ENCODE measurements at places on chromosomes 12 and 14. TPM values are rescaled to one million over a fixed set of nuclear protein-coding genes. Genes with fewer than 3 reads are reported as not detected.

OTOGL gene
- 2.6 TPM for total RNA-seq

CLEC6A gene
- total RNA-seq = not detected

TMTC1 gene
- total RNA-seq = 40.9 TPM

ADAM21 gene
- under 0.01 TPM for total RNA-seq

DTX1 gene
- 0.09 TPM for total RNA-seq

CCDC38 gene
- not detected for total RNA-seq

SLC25A47 gene
- total RNA-seq = not detected

B4GALNT3 gene
- total RNA-seq = not detected

INHBE gene
- total RNA-seq = 7.2 TPM

NIN gene
- 13.3 TPM for total RNA-seq

HOXC4 gene
- total RNA-seq = 3.5 TPM

TMEM229B gene
- total RNA-seq = 1.8 TPM

HOXC11 gene
- not detected for total RNA-seq

DIO2 gene
- 0.09 TPM for total RNA-seq

PLEKHD1 gene
- total RNA-seq = not detected

TSPAN8 gene
- 3.4 TPM for total RNA-seq

ACACB gene
- total RNA-seq = 2.2 TPM

IL23A gene
- total RNA-seq = not detected

ARPC3 gene
- 483 TPM for total RNA-seq

GPR162 gene
- total RNA-seq = 3.7 TPM

SERPINA9 gene
- not detected for total RNA-seq

EPS8 gene
- total RNA-seq = 207 TPM

KRT77 gene
- total RNA-seq = not detected

ANP32D gene
- total RNA-seq = not detected

AMN gene
- total RNA-seq = 12.4 TPM

SRGAP1 gene
- 6.4 TPM for total RNA-seq

GUCY2C gene
- total RNA-seq = not detected

KRT81 gene
- not detected for total RNA-seq

HIP1R gene
- total RNA-seq = 14.1 TPM

SLCO1C1 gene
- total RNA-seq = under 0.01 TPM

INSM2 gene
- not detected for total RNA-seq

MYF6 gene
- not detected for total RNA-seq

SLCO1B1 gene
- total RNA-seq = not detected

PMCH gene
- total RNA-seq = not detected

SMOC1 gene
- total RNA-seq = 2.4 TPM

DPPA3 gene
- total RNA-seq = not detected

TPH2 gene
- total RNA-seq = not detected

SAV1 gene
- 11.9 TPM for total RNA-seq

SYCP3 gene
- not detected for total RNA-seq

CYP46A1 gene
- under 0.01 TPM for total RNA-seq

PRR4 gene
- not detected for total RNA-seq

AMDHD1 gene
- not detected for total RNA-seq

PLCZ1 gene
- total RNA-seq = not detected

LAG3 gene
- 0.43 TPM for total RNA-seq
